ENCODE measurements at places on chromosomes 6 and 20. TPM values are rescaled to one million over a fixed set of nuclear protein-coding genes. Genes with fewer than 3 reads are reported as not detected.

CALHM6 gene
- 8.3 TPM for total RNA-seq

BMP7 gene
- total RNA-seq = 3.8 TPM

DLK2 gene
- not detected for total RNA-seq

PTK6 gene
- 2.3 TPM for total RNA-seq

SCRT2 gene
- not detected for total RNA-seq

All from breast epithelium (tissue), 4 donors.